ENCODE measurements at places on chromosomes 12 and 14.

DNA sequence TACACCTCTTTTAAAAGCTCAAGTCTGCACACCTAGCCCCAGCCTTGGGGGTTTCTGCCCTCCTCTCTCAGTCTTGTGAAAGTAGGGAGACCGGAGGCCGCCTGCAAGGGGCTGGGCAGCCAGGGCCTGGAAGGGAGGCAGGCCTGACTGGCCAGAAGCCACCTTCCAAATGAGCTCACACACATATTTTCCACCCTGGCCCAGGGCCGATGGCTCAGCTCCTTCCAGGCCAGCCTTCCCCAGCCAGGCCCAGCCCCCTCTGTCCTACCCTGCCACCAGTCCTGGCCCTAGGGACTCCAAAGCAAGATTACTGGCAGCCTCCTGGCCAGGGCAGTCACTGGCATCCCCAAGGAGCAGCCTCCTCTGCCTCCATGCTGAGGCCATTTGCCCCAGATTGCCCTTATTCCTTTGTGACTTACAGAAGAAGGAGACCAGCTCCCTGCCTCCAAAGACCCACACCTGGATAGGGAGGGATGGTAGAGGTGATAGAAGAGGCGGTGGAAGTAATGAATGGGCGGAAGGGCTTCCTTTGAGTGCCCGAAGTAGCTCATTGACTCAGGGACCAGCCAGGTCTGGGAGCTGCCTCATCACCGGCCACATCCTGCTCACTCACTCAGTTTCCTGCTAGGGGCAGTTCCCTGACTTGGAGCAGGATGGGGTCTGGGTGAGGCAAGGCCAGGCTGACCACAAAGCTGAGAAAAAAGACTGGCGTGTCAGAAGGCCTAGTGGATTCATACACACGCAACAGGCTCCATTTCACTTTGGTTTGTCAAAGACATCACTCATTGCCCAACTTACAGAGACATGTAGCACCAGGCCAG, 14.8 kb downstream of the MMP14 start:
- DNase-seq: peak; percentile 38

DNA sequence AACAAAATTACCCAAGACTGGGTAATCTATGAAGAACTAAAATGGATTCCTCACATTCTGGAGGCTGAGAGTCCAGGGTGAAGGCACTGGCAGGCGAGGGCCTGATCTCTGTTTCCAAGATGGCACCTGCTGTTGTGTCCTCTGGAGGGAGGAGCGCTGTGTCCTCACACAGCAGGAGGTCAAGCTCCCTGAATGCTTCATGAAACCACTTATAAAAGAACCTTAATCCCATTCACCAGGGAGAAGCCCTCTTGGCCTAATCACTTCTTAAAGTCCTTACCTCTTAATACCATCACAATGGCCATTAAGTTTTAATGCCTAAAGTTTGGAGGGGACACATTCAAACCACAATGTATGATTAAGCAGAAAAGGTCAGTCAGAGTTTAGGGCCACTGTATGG, 172.4 kb downstream of the EMP1 start:
- DNase-seq: no peak

GRCh38 chr12:132500142-132500855, 10.3 kb downstream of the FBRSL1 start:
- no peak for DNase-seq

DNA sequence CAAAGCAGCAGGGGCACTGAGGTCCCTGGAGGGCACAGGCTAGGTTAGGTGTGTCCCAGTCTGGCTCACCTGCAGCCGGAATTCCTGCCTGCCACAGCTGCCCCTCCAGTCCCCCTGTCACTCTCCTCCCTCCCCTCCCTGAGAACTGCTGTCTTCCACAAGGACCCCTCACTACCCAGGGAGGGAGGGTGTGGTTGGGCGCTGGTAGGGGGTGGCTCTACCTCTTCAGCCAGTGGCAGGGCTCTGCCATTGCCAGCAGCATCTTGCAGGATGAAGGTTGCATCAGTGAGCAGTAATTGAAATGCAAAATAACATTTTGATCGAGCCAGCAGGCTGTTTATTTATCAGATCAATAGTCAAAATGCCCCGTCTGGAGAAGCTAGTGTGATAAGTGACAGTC, 45.7 kb downstream of the ESRRB start:
- DNase-seq: no peak

DNA sequence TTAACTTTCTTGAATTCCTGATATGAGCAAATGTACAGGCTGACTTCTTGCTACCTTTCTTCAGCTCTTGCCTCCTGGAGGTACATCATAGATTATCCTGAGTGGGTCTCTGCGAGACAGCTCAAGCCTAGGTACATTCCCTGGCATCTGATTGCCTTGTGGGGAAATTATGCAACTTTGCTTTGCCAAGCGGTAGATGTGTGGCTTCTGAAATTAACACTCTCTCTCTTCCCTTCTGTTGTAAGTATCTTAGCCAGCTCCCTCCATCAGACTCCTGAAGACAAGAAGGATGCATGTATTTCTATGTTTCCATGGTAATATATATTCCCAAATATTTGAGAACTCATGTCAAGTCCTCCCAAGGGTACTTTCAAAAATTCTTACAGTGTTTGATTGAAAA, 16.2 kb upstream of the SLC16A7 start:
- no peak for DNase-seq

All from GOT3 (cell line).